ENCODE measurements at places on chromosomes 13 and 19. TPM values are rescaled to one million over a fixed set of nuclear protein-coding genes. Genes with fewer than 3 reads are reported as not detected.

- DNase-seq = peak; percentile 99
These were observed 750 bp upstream of the GPR108 start for GRCh38 chr19:6737873-6738786.

DNA sequence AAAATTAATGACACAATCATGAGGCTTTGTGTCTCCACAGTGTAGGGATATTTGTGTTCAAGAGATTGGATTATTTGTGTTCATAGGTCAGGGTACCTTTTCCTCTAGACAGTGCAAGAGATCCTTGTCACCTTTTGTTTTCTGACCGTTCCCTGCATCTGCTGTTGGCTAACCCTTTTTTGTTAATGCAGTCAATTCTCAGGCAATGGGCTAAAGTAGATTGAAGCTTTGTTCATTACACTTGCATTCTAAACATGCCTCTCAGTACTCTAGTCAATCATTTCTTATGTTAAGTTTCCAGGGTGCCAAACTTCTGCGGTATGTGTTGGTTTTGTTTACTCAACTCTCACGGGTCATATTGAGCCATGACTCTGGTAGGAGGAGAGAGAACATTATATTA lies 1.8 kb upstream of the MED4 start:
- no peak for DNase-seq

SIX5 gene
- 60.3 TPM for total RNA-seq

- DNase-seq = no peak
These were observed 6.2 kb downstream of the ZNF708 start for GRCh38 chr19:21323000-21323399.

GRCh38 chr19:39126312-39127187 lies 964 bp downstream of the PAK4 start:
- DNase-seq = peak; percentile 85

WIZ gene
- 111 TPM for total RNA-seq

SELENOV gene
- total RNA-seq = not detected

Data from body of pancreas (tissue), 4 donors.